ENCODE measurements at places on chromosomes 7 and 10. TPM values are rescaled to one million over a fixed set of nuclear protein-coding genes. Genes with fewer than 3 reads are reported as not detected.

ZNF107 gene
- total RNA-seq = 2.8 TPM

JCAD gene
- total RNA-seq = 24.8 TPM

COMTD1 gene
- total RNA-seq = 12.6 TPM

FKBP6 gene
- total RNA-seq = not detected

TFEC gene
- total RNA-seq = 0.51 TPM

TAF3 gene
- 2.4 TPM for total RNA-seq

TAC1 gene
- not detected for total RNA-seq

NPFFR1 gene
- not detected for total RNA-seq

CFAP69 gene
- 6.9 TPM for total RNA-seq

HECW1 gene
- 4.8 TPM for total RNA-seq

LGI1 gene
- not detected for total RNA-seq

TAS2R39 gene
- total RNA-seq = not detected

DLX5 gene
- total RNA-seq = not detected

FOXI2 gene
- not detected for total RNA-seq

DENND2A gene
- 2.4 TPM for total RNA-seq

TMEM196 gene
- total RNA-seq = not detected

PDE6C gene
- not detected for total RNA-seq

CAMK1D gene
- 0.13 TPM for total RNA-seq

SNX10 gene
- total RNA-seq = 1.4 TPM

DNA sequence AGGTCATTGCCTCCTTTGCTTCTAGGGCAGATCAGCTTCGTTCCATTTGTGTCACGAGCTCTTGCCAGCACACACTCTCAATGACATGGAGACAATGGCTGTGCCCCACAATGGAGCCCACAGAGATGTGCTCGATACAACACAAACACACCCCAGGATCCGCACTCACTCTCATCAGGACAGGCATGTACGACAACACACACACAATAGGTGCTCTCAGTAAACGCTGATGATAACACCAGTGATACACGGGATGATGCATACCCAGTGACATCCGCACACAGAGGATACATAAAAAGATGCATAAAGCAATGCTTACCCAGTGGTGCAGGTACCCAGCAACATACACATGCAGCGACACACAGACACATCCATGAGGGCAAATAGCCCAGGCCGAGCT lies 61.2 kb upstream of the LBX1 start:
- no peak for DNase-seq

- DNase-seq = peak; percentile 25
Measured at GRCh38 chr7:43834463-43835251, 34.7 kb downstream of the MRPS24 start.

DNA sequence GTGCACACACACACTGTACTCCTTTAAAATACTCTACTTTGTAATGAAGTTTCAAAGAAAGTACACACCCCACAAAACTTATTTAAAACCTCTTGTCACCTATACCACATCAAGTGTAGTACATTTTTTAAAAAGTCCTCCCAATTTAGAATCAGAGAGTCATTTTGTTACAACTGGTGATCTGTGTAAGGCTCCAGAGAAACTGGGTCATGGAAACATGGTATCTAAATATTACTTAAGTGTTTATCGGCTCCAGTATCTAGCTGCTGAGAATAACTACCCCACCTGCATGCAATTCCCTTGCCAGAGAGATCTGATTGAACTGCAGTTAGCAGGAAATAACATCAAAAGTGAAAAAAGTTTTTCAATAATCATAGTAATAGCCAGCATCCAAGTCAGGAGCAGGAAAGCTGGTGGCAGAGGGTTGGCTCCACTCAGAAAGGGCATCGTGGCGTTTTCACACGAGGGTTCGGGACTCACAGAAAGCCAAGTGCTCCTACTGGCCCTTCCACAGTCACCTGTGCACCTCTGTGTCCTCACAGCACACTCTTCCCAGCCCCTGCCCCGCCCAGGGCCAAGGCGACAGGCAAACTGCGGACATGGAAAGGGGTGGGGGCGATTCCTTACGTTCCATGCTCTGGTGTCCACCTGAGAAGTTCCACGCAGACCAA lies 6.5 kb downstream of the RGS10 start:
- no peak for DNase-seq

DNA sequence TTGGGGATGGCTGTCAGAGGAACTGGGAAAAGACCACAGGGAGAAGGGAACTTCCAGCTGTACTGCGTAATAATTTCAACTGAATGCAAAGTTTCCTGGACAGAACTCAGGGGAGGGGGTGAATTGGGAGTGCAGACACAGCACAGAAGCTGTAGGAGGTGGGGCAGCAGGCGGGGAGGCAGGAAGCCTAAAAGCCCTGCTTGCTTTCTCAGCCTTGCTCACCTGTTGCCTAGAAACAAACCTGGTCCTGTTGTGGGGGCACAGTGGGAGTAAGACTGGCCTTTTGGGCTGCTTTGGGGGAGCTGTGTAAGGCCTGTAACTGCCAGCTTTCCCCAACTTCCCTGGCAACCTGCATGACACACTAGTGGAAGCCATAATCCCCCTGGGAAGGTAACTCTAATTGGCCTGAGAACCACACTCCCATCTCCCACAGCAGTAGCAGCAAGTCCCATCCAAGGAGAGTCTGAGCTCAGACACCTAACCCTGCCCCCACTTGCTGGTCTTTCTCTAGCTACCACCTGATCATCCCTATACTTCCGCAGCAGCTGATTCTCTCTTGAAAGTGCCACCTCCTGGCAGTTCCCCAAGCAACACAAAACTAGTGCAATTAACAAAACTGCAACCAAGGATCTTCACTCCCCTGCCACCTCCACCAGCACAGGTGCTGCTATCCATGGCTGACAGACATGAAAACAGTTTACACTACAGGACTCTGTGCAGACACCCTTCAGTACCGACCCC lies 1239.3 kb downstream of the SORCS1 start:
- no peak for DNase-seq

GRCh38 chr10:101041252-101041761 lies 10.3 kb downstream of the SFXN3 start:
- peak; percentile 92 for DNase-seq

- DNase-seq = peak; percentile 93
Measured at GRCh38 chr7:24732646-24733413, 24.4 kb downstream of the GSDME start.

DNA sequence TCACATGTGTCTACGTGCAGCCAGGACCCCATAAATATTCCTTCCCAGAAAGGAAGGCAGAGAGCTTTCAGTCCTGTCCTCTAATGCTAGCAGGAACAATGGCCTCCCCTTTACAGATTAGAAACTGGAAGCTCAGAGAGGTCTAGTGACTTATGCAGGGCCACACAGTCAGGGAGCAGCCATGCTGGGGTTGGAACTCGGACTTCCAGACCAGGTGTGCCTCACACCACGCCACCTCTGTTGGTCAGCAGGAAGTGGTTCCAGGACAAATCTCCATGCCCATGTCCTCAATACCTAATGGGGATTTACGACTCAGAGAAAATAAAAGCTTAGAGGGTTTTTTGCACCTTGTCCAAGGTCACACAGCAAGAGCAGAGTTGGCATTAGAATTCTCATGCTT lies 378.9 kb downstream of the RPS24 start:
- DNase-seq = no peak

DNA sequence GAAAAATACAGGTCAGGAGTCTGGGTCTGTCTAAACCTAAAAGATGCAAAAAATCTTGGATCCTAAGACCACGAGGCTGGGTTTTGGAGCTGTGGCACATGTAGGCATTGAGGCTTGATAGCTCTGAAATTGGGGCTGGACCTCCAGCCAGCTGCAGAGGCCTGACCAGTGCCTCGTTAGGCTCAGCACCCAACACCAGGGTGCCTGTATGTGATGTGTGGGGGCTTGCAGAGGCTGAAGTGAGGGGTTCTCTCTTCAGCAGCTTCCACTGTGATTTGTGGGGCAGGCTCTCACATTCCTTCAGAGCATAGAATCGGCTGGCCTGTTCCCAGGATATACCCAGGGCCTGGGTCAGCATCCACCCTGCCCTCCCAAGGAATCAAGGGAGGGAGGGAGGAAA lies 247.8 kb downstream of the BUB3 start:
- no peak for DNase-seq

- peak; percentile 90 for DNase-seq
Measured at GRCh38 chr7:129574487-129574886, 37.0 kb upstream of the NRF1 start.

GRCh38 chr10:78821052-78821451 lies 247.7 kb upstream of the ZMIZ1 start:
- no peak for DNase-seq

GRCh38 chr7:158128572-158128971 lies 459.1 kb downstream of the PTPRN2 start:
- DNase-seq = no peak

DNA sequence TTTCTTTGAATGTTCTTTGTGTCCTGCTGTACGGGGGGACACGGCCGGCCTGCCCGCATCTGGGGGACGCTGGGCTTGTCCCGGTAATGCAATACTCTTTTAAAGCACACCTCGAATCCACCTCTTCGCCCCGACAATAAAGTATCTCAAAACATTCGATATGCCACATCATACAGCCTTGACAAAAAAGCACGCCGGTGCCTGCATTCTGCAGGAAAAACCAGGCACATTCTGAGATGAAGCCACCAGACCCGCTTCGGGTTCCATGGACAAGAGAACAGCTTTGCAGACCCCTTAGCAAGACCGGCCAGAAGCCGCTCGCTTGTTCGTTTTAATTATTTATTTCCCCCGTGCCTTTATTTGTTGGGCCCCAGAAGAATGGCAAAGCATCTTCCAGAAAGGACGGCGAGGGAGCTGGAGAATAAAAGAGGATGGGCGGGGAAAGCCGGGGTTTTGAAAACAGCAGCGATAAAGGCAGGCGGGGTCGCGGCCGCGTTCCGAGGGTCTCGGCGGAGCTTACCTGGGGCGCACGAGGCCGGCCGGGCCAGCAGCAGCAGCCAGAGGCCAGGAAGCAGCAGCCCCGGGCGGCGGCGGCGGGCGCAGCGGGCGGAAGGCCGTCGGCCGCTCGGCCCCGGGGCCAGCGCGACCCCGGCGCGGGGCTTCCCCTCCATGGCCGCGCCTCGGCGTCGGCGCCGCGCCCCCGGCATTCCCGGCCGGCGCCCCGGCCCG lies 462 bp downstream of the KIAA1549 start:
- peak; percentile 43 for DNase-seq

- peak; percentile 76 for DNase-seq
Measured at GRCh38 chr10:62043421-62044021, 142.0 kb downstream of the ARID5B start.

DNA sequence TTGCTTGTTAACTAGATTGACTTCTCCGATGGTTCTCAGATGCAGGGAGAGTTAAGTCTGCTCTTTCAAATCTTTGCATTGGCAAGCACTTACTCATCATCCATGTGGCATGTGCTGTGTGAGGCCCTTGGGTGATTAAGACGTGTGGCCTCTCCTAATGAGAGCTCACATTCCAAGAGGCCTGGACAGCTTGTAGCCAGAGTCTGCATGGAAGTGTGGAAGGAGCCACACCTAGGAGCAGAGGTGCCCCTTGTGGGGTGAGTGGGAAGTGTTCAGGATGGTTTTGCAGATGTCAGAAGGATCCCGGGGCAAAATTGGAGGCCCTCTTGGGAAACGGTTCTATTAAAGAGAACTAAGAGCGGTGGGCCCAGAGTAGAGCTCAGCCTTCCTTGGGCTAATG lies 225.9 kb downstream of the PAXIP1 start:
- peak; percentile 29 for DNase-seq

DNA sequence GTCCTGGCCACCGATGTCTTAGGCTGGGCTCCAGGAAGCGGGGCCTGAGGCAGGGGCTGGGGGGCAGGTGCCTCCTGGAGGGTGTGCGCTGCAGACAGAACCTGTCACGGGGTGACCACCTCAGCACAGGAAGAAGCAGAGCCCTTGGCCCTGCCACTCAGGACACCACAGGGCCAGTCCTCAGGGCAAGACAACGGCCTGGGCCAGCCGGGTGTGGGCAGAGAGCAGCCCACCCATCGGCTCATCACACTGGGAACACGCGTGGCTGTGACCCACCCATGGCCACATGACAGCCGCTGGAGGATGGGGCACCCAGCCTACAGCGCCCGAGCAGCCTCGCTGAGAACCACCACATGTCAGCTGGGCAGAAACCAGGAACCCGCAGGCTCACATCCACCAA lies 5.9 kb upstream of the DIP2C start:
- DNase-seq = no peak

- peak; percentile 87 for DNase-seq
Measured at GRCh38 chr7:19982841-19983835, 209.7 kb upstream of the TMEM196 start.

GRCh38 chr10:132374176-132374575 lies 22.8 kb upstream of the PWWP2B start:
- no peak for DNase-seq

DNA sequence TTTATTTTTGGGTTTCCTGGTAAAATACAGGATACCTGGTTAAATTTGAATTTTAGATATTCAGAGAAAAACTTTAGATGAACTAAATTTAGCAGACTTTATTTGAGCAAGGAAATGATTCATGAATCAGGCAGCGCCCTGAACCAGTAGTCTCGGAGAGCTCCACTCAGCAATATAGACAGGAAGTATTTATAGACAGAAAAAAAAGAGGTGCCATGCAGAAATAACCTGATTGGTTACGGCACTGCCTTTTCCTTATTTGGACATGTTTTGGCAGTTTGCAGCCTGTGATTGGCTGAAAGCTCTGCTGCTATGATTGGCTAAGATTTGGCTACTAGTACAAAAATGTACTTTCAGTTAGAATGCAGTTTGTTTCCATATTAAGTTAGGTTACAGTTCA lies 198.3 kb upstream of the DKK1 start:
- peak; percentile 6 for DNase-seq

GRCh38 chr10:42428534-42428933 lies 209.8 kb downstream of the ZNF33B start:
- DNase-seq = peak; percentile 28

- DNase-seq = peak; percentile 32
Measured at GRCh38 chr10:43170491-43170890, 32.2 kb downstream of the CSGALNACT2 start.

GRCh38 chr7:140049339-140050024 lies 13.3 kb downstream of the PARP12 start:
- no peak for DNase-seq

DNA sequence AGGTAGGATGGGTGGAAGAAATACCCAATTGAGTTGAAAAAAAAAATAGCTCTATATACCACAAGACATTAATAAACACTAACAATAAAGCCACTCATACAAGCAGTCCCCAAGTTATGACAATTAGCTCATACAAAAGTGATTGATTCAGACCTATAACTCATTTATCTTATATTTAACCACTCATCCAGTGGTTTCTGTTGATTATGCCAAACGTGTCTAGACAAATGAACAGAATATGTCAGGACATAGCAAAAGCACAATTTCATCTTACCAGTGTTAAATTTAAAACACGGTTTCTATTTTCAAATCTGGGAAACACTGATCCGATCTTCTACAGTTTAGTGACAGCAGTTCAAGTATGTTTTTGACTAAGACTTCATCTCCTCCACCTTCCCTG lies 17.0 kb downstream of the ABI1 start:
- DNase-seq = no peak

GRCh38 chr10:128475686-128476367 lies 349.6 kb upstream of the MKI67 start:
- no peak for DNase-seq

GRCh38 chr7:47505312-47506007 lies 76.5 kb downstream of the TNS3 start:
- DNase-seq = no peak

- peak; percentile 57 for DNase-seq
Measured at GRCh38 chr7:953547-954327, 743 bp downstream of the ADAP1 start.

Data from GM23248 (cell line).